Inflammatory macrophage treated with lipopolysaccharide for 1 hour (primary cell): ENCODE measurements at places on chromosomes 7 and 10.

- no peak for DNase-seq
These were observed 3.7 kb downstream of the FGF8 start for GRCh38 chr10:101772017-101772894.

- DNase-seq, result no peak
These were observed 10.8 kb upstream of the PON1 start for GRCh38 chr7:95335093-95335492.

GRCh38 chr10:69418052-69418752 is 1.5 kb upstream of the TACR2 start:
- DNase-seq, result no peak

DNA sequence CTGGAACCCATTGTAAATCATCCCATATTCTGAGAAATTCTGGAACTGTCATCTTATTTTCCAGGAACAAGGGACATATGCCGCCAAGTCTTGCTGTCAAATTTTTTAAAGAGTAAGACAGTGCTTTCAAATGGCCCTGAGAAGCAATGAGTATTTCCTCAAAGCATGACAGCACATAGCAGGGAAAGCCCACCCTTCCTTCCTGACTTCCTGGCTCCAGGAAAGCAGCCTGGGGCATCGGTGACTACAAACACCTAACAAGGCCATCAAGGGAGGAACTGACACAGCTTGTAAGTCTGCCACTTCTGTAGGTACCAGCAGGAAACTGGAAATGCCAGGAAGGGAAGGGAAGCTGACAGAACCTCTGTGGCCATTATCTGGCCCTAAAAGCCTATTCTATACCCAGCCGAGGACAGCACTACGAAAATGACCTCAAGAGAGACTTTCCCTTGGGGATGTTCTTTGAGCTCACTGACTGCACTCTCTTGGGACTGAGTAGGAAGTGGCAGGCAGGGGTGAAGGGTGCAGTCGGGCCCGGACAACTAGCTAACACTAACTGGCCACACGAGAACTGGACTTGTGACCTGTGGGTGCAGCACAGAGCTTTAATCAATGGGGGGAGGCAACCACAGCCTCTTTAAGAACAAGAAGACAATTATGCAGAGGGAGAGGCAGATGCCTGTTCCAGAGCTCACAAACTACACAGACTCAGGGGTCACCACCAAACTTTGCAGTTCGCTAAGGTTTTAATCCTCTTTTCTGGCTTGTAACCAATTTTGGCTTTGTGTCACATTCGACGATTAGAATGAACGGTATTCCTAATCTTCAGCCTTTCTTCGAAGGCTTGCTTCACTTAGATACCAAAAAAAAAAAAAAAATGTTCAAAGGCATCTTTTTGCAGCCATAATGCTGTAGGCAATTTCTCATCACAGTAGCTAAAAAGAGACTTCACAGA is 52.0 kb downstream of the GRB10 start:
- no peak for DNase-seq

DNA sequence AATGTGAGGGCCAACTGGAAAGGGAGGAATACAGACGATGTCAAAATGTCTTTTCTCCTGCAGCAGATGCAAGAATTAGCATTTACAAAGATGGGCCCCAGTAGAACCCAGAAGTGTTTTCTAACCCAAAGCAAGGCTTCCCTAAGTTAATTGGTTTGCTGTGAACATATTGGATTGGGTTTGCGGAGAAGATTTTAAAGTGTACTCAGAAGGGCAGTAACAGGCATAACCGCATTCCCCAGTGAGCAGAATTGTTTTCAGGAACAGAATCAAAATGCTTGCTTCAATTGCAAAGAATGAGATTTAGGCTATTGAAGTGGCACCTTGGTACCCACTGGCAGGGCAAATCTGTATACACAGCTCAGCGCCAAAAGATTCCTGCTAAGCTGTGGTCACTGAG is 78.0 kb downstream of the NRP1 start:
- DNase-seq, result no peak
